AG08395 (cell line): ENCODE measurements at places on chromosomes 13 and 19.

- no peak for DNase-seq
Observed at GRCh38 chr13:30535046-30535445, 69.3 kb upstream of the HMGB1 start.

DNA sequence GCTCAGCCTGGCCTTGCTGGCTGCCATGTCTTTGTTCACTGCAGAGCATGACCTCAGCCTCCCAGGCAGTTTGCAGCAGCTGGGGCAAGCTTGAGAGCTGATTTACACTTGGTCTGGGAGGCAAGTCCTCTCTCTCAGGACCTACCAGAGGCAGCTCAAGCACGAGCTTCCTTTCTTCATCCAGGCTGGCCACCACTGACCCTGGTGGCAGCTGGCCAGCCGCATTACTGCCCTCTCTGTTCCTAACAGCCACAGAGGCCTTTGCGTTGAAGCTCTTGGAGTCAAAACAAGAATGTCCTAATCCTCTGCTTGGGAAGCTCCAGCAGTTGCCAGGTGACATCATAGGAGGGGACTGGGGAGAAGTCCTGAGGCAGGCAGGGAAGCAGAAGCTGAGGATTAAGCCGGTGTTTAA is 85.7 kb downstream of the NUFIP1 start:
- DNase-seq: peak; percentile 91

DNA sequence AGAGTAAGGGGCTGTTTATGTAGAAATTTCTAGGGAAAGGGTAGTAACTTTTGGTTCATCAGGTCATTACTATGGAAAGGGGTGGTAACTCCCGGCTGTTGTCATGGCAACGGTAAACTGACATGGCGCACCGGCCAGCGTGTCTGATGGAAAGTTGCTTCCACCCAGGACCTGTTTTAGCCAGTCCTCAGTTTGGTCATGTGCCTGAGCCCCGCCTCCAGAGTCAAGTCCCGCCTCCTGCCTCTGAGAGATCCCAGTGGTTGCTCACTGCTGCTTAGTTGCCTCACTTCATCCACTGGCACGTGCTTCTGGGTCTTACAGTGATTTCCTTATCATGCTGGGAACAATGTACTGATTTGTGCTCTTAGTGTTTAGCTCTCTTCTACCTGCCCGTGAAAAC is 455.2 kb upstream of the ZNF507 start:
- no peak for DNase-seq

GRCh38 chr19:31402529-31403316 is 53.5 kb upstream of the TSHZ3 start:
- no peak for DNase-seq

DNA sequence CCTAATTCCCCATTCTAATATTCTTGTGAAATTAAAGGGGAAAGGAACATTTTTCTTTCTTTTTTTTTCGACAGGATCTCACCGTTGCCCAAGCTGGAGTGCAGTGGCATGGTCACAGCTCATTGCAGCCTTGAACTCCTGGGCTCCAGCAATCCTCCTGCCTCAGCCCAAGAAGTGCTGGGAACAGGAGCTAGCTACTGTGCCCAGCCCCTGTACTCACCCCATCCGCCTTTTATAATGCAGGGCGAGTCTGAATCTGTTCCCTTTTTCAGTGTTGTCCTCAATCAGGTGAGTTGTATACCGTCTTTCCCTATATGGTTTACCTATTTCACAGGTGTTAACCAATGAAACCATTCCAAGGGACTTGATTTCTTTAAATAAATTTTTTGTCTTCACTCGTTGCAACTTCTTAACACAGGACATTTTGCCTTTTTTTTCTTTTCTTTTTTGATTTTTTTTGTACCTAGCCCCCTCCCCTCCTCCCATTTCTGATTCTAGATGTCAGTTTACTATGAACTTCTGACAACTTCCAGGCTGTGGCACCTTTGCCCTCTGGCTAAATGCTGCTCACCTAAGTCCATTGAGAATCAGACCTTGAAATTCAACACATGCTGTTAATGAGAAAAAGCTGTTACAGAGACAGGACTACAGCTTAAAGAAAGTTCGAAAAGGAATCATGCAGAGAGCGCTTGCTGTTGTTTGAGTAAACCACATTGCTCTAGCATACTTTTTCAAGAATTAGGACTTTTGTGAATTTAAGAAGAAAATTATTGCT is 562.1 kb upstream of the KLF12 start:
- DNase-seq: no peak

- DNase-seq: no peak
Observed at GRCh38 chr19:13864667-13865570, 12.0 kb upstream of the NANOS3 start.

- no peak for DNase-seq
Observed at GRCh38 chr13:31221057-31221456, 21.3 kb downstream of the B3GLCT start.

GRCh38 chr19:56124578-56124977 is 3.5 kb upstream of the ZNF787 start:
- no peak for DNase-seq

DNA sequence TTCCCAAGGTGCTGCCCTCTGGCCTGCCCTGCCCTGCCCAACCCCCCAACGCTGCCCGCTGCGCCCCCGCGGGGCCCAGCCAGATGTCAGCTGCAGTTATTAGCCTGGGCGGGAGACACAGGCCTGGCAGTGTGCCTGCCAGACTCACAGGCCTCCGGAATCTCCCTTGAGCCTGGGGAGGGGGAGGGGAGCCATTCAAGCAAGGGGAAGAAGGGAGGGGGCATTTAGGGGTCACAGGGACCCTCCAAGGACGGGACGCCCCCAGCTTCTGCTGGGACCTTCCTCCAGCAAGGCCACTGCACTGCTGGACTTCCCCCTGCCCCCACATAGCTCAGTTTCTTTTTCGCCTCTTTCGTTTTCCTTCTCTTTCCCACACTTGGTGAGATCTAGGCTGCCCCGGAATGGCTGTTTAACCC is 2.6 kb upstream of the JUNB start:
- DNase-seq: peak; percentile 55

GRCh38 chr13:97430296-97430695 is 3.7 kb upstream of the RAP2A start:
- no peak for DNase-seq

GRCh38 chr19:30810726-30811125 is 438.5 kb downstream of the ZNF536 start:
- DNase-seq: no peak
